ENCODE measurements at places on chromosomes 1 and 21.

DNA sequence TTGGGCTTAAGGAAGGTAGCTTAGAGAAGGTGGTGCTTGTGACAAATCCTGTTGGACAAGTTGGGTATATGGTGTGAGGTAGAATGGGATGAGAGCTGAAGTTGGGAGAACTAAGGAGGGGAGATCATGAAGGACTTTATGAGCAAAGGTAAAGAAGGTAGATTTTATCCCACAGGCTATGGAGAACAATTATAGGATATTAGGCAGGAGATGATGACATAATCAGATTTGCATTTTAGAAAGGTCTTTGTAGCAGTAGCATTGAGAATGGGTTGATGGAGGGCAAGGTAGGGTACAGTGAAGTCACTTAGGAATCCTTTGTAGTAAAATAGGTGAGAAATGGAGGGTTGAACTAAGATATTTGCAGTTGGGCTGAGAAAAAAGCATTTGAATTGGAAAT lies 14.9 kb upstream of the TCHH start:
- no peak for DNase-seq

DNA sequence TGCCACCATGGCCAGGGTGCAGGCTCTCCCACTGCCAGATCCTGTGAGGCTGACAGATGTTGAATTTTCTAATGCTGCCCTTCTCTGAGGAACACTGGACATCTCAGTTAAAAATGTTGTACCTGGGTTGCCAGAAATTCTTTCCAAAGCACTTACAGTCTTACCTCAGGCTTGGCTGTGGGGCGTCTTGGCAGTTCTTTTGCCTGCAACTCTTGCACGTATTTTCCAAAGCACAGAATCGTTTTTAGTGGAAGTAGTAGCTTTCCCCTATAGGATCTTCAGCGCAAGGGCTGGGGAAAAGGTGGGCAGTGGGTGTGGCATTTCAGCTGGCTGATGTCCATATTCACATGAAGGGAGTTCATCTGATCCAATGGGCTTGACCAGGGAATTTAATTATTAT lies 53.9 kb downstream of the EDN2 start:
- no peak for DNase-seq

DNA sequence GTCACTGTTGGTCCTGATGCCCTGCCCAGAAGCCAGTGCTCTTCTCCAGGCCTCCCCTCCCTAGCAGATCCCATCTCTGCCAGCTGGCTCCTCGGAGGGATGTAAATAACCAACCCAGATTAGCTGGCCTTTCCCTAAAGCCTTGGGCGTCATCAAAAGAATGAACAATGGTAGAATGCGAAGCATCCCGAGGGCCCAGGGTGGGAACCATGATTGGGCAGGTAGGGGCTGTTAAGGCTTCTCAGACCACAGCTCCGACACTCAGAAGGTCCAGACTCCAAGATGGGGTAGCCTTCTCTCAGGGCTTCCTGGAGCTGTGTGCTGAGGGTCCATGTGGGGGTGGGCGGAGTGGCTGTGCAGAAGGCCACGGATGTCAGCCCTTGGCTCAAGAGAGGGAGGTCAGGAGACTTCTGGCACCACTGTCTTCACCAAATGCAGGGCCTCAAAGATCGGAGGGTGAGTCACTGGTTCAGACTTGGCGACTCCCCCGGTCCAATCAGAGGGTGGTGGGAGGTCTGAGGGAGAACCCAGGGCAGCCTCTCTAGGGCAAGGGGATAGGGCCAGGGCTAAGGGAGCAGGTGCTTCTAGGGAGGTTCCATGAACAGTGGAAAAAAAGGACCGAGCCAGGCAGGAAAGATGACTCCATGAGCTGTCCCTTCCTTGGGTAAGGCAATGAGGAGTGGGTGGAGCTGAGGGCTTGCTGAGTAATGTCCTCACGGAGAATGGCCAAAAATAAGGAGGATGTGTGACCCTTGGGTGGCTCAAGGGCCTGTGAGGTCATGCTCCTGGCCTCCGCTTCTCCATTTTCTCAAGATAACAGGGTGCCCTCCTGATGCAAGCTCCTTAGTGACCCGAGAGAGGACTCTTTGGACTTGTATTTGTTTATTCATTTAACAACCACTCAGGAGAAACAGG lies 58.4 kb upstream of the EPS8L3 start:
- DNase-seq: no peak

DNA sequence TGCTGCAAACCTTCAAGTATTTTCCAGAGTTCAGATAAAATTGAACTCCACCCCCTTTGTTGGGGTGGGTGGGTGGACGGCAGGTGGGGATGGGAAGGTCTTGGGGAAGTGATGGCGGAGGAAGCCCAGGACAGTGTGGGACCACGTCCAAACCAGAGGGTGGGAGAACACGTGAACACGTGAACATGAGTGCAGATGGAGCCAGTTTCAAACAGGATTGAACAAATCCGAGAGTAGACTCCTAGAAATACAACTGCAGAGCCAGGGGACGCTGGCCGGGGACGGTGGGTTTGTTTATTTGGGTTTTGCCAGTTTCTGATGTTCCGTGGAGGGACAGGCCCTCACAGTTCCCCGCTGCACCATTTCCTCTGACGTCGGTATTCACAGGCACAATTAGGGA lies 2.9 kb downstream of the KRTAP10-2 start:
- no peak for DNase-seq

- no peak for DNase-seq
Observed at GRCh38 chr1:222084996-222085395, 343.1 kb upstream of the DUSP10 start.
